ENCODE measurements at places on chromosomes 5 and 9. TPM values are rescaled to one million over a fixed set of nuclear protein-coding genes. Genes with fewer than 3 reads are reported as not detected.

RNF183 gene
- not detected for total RNA-seq

RABEPK gene
- total RNA-seq = 15.4 TPM

SLC34A1 gene
- total RNA-seq = not detected

ANKRD31 gene
- total RNA-seq = 0.24 TPM

GRCh38 chr5:40791715-40792139 is 6.4 kb downstream of the PRKAA1 start:
- DNase-seq = no peak

DNA sequence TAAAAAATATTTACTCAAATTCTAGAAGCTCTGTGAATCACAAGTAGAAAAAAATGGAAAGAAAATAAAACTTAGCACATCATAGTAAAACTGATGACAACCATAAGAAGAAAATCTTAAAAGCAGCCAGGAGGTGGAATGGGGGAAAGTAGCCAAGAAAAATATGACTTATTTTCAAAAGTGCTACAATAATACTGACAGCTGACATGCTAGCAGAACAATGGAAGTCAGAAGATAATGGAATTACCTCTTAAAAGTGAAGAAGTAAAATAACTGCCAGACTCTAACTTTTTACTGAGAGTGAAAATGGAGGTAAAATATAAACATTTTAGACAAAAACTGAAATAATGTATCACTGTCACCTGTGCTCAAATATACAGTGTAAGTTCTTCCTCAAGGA is 532.2 kb upstream of the SGCD start:
- no peak for DNase-seq

GRCh38 chr9:120045011-120045410 is 535.0 kb downstream of the CDK5RAP2 start:
- no peak for DNase-seq

DNA sequence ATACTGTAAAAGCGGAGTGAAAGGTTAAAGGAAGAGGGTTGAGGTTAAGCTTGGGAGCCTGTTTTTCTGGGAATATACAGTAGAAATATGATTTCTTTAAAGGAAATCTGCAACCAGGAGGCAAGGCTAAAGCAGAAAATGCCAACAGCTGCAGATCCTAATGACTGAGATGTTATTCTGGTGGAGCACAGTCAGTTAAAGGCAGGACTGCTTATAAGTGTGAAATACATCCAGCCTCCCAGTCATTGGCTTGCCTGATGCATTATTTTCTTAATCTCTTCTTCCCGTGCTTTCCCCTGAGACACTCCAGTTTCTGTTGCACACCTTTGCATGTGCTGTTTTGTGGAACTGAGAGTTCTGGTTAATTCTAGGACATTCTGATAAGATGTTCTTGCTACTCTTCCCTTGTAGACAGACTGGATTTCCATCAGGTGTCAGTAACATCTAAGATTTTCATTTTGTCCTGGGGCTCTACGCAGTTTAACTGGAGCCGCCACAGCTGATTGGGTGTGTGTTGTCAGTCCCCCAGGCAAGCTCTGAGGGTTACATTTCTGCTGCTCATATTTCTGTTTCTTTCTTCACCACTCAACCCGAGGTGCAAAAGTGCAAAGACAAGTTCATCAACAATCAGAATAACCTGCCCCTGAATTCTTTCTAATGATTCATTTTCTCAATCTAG is 44.4 kb downstream of the CAST start:
- no peak for DNase-seq

GRCh38 chr5:176695073-176695472 is 47.8 kb downstream of the TSPAN17 start:
- no peak for DNase-seq

GRCh38 chr5:37165761-37166160 is 83.4 kb downstream of the CPLANE1 start:
- DNase-seq = no peak

DNA sequence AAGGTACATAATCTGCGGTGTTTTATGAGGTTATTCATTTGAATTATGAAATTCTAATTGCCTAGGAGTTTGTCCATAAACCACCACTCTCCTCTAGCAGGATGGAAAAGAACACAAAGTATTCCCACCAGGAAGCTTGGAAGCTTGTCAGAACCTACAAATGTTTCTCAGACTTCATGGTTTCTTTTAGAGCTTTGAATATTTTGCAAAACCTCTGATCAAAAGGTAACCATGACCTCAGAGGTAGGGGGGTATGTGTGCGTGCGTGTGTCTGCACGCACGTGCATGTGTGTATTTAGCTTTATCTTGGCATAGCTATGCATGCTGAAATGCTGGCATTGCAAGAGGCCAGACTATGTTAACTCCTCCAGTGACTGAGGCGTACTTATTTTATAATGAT is 847.0 kb downstream of the TLE1 start:
- no peak for DNase-seq

GRCh38 chr5:147576646-147577535 is 67.0 kb upstream of the DPYSL3 start:
- peak; percentile 90 for DNase-seq

DNA sequence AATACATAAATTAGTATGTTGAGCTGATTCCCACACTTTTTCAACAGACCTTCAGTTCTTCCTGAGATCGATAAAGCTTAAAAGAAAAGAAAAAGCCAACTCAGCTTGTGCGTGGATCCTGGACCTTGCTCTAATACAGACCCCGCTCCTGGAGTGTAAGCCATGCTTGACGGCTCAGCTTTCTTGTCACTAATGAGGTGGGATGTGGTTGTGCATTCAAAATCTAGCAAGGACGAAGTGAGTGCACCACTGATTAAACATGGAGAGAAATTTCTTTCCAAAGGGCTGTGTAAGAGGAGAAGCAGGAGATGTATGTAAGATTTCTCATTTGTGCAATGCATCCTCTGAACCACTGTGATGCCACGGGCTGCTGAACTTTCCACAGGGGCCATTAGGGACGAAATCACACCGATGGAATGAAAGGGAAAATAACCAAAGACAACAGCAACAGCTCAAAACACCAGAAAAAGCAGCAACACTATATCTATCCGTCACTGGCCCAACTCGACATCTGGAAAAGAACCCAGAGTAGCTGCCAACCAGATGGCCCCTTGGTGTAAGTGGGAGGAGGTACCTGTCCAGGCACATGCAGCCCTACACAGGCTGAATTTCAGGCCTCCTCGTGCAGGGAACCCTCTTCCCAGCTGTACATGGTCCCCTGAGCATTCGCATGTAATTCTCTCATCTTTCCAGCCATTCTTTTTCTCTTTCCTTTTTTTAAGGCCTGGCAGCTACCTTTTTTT is 178.9 kb downstream of the SREK1 start:
- no peak for DNase-seq
